ENCODE measurements at places on chromosomes 11 and 22.

DNA sequence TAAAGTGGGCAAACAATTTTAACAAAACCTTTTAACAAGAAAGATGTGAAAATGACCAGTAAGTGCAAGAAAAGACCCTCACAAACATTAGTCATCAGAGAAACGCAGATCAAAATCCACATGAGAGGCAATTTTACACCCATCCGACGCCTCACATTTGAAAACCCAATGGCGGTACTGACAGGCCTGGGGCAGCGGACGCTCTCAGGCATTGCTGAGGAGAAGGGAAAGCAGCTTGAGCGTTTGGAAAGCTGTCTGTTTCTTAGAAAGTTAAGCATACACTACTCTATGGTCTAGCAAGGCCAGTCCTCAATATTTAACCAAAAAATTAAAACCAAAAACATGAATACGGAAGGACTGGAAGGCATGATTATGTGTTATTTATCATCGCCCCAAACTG, 2.0 kb upstream of the KRTAP5-8 start:
- no peak for DNase-seq

GRCh38 chr11:129440028-129440713, 64.5 kb downstream of the BARX2 start:
- no peak for DNase-seq

DNA sequence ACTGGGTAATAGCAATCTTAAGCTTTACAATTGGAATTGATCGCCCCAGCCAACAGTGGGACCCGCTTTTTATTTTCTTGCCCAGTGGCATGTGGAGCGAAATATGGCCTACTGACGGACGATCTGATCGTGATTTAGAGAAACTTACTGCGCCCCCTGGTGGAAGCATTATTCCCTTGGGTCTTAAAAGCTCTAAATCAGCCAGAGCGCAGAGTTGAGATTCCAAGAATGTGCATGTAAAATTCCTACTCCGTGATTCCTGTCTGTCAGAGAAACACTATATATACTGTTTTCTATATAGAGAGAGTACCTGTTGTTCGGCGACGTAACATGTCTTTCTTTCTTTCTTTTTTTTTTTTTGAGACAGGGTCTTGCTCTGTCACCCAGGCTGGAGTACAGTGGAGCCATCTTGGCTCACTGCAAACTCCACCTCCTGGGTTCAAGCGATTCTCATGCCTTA, 3.7 kb upstream of the DPF2 start:
- DNase-seq, result peak; percentile 56

GRCh38 chr11:5280582-5281102, 10.9 kb upstream of the HBE1 start:
- no peak for DNase-seq

- DNase-seq, result no peak
These were observed 52.2 kb upstream of the HMGXB4 start for GRCh38 chr22:35204807-35205775.

Measured in activated B cell treated with CpG ODN at 0.5 μM for 24 hours (primary cell).